Activated CD4-positive, alpha-beta T cell treated with anti-CD3 and anti-CD28 coated beads, Interleukin-10, Interleukin-2, amounts not matched to agents 100 ng/mL and 50 ng/mL, durations not matched to agents 16 hours and 8 hours (primary cell): ENCODE measurements at places on chromosomes 6 and 20.

GRCh38 chr6:137181891-137182653, 8.6 kb upstream of the IL22RA2 start:
- no peak for DNase-seq

DNA sequence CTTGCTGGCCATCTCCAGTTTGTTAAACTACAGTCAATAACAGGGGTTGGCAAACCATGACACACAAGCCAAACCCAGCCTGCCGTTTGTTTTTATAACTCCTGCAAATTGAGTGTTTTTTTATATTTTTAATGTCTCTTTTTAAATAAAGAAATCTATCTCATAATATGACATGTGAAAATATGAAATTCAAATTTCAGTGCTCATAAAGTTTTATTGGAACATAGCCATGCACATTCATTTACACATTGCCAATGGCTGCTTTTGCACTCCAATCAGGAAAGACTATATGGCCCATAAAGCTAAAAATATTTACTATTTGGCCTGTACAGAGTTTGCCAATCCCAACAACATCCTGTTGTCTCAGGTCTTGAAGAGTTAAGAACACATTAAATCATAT, 129.0 kb upstream of the SRSF6 start:
- no peak for DNase-seq

DNA sequence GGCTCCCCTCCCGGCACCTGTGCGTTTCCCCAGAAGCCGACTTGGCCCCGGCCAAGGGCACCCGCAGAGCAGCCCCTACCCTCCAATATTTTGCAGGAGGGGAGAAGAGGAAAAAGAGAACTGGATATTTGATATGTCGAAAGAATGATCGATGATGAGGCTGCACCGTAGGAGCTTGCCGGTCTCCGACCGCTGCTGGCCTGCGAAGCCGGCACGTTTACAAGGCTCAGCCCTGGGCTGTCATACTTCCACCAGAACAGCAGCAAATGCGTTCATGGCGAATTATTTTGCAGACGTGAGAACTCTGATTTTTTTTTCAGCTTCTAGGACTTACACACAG, 296.7 kb downstream of the TFAP2C start:
- no peak for DNase-seq

GRCh38 chr6:3412779-3413500, 43.9 kb downstream of the SLC22A23 start:
- no peak for DNase-seq

GRCh38 chr6:149235130-149235561, 82.4 kb upstream of the TAB2 start:
- DNase-seq: peak; percentile 33

DNA sequence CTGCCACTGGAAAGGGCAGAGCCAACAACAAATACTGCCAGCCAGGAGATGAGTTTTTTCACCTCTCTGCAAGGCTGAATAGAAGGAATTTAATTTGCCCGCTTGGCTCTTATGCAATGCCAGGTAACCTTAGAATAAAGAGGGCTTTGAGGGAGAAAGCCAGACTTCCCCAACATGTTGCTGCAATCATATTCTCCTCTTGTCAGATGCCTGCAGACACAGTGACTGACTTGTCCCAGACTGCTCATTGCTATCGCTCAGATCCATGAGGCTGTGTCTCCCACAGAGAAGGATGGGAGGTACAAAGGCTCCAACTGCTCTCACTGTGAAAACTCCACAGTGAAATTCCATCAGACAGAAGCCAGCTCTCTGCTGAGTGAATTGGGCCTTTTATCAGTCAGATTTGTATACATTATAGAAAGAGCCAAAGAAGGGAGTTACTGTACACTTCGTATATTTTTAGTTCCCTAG, 517.0 kb upstream of the ID4 start:
- no peak for DNase-seq

- no peak for DNase-seq
Observed at GRCh38 chr20:2749951-2750490, 50.4 kb downstream of the CPXM1 start.

DNA sequence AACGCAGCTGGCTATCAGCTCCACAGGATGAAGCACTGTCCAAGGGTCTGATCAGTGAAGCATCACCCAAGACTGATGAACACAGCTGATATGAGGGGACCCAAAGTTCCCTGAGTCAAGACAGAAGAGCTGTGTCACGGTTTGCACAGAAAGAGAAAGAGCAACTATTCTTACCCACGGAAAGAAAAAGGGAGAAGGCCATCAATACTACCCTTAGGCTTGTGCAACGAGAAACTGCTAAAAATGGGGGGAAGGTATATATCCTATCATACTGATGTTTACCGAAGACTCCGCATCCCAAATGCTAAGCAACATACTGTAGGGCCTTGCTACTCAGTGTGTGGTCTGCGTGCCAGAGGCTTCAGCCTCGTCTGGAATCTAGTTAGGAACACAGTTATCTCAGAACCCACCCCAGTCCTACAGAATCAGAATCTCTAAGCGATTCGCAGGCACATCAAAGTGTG, 665 bp downstream of the FASTKD5 start:
- peak; percentile 42 for DNase-seq

DNA sequence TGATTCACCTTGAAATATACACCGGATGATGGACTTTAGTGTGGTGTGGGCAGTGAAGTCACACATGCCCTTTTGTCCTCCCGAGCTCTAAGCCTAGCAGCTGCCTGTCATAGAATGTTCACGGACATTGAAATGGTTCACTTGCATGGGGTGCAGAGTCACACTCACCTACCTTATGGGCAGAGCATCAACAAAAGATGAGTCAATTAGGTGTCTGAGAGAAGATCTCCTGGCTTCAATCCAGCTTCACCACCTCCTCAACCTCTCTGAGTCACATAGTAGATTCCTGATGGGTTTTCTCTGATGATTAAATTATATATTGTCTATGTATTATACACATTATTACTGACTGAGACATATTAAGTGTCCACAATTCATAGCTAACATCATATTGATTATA, 48.1 kb upstream of the HLA-E start:
- no peak for DNase-seq

GRCh38 chr20:41169791-41170351, 32.5 kb downstream of the PLCG1 start:
- no peak for DNase-seq

DNA sequence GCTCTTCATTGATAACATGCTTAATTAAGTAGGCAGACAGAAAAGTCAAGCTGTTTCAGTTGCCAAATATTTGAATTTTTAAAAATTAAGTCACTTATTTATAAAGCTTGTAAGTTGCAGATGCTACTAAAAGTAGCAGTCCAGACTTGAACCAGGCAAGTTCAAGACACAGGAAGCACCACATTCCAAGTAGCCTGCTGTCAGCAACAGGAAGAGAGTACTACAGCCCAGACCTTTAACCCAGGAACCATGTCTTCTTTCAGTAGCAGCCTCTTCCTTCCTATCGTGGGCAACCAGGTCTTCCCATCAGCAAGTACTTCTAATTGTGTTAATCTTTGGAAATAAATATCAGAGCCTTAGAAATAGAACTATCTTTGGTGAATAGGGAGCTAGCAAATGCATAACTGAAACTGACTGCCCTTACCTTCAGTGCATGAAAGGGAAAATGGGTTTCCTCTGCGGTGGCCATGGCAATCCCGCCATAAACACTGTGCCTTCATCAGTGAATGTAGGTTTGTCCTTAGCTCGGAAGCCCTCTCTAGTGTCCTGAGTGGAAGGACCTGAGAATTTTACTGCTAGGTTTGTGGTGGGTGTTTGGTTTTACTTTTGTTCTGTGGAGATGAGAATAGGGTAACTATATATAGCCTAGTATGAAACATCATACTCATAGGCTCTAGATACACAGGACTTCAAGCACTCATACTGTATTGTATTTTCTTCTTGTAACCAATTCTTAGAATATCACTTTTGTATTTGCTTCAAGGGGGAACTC, 95.6 kb downstream of the SYCP2 start:
- DNase-seq: no peak

DNA sequence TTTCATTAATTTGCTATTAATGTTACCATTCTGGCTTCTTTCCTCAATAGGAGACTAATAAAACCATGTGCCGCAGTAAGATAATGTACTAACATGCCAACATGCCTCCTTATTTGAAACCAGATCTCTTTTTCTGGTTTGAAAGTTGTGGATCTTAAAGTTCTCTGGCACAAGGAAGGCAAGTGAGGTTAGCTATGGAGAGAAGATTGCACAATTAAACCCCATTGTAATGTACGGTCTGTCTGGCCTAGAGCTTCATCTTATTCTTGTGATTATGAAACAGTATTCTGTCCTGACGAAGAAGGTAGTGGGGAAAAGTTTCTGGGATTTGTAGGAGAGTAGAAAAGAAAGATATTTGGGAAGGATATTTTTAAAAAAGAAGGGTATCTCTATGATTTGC, 68.4 kb downstream of the EYA4 start:
- no peak for DNase-seq

DNA sequence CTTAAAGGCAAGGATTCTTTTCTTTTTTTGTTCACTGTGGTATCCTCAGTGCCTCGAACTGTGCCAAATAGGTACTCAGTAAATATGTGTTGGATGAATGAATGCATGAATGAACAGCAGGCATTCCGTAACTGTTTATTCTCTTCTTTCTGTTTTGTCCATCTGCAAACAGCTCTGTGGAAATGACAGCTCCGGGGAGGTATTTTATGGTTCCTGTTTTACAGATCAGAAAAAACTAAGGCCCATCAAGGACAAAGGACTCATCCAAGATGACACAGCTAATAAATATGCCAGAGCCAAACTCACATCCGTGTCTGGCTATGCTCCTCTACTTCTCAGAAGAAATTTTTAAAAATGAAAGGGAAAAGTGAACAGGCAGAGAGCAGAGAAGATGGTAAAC, 21.0 kb downstream of the JPH2 start:
- no peak for DNase-seq

GRCh38 chr6:28553384-28553985, 27.8 kb downstream of the GPX5 start:
- no peak for DNase-seq

GRCh38 chr20:47724396-47724795, 60.9 kb downstream of the SULF2 start:
- DNase-seq: no peak

DNA sequence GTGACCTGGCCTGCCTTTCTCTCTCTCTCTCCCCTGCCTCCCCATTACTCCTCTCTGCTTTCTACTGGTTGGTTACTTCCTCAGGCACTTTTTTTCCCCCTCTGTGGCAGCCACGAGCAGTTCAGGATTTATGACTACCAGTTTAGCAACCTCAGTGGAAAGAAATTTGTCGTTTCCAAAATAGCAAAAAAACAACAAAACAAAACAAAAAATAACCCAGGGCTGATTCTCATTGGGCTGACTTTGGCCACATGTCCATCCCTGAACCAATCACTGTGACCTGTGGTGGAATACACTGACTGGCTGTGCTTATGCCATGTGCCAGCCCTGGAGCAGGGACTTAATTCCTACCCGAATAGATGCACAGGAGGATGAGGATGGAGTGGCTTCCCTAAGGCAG, 137.4 kb downstream of the TFAP2C start:
- DNase-seq: no peak

DNA sequence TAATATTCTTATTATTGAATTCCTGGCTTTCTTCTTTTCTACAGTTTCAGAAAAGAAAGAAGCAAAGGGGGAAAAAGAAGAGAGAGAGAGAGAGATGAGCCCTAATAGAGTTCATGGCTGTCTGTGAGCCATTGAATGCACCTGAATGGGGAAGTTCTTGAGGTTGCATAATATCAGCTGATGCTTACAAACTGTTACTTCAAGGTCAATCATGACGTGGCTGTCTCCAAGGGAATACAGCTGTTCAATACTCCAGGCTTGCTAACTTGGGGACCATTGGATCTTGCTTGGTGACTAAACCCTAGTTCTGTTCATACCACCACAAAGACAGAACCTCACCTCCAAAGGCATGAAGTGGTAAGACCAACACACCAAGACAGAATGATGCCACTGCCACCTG, 180.4 kb downstream of the ADGRG6 start:
- DNase-seq: no peak

- peak; percentile 77 for DNase-seq
Observed at GRCh38 chr6:32941214-32941768, 463 bp upstream of the HLA-DMB start.

- no peak for DNase-seq
Observed at GRCh38 chr20:25318471-25319240, 70.8 kb downstream of the PYGB start.

DNA sequence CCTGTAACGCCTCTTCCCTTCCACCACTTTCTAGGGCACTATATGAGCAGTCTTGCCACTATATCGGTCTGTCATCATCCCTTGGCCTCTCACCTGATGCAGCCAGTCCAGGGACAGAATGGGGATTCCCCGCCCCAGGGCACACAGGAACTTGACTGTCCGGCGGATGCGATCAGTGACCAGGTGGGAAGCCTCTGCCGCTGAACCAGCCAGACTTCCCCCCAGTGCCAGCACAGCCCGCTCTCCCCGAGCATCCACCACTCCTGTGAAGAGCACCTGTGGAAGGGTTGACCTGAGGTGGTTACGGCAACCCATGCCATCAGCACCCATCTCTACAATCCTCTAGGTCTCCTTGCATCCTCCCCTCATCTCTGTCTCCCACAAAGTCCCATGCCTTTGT, 12.2 kb upstream of the NRM start:
- no peak for DNase-seq

- DNase-seq: no peak
Observed at GRCh38 chr6:43521836-43522235, 4.9 kb downstream of the POLR1C start.

DNA sequence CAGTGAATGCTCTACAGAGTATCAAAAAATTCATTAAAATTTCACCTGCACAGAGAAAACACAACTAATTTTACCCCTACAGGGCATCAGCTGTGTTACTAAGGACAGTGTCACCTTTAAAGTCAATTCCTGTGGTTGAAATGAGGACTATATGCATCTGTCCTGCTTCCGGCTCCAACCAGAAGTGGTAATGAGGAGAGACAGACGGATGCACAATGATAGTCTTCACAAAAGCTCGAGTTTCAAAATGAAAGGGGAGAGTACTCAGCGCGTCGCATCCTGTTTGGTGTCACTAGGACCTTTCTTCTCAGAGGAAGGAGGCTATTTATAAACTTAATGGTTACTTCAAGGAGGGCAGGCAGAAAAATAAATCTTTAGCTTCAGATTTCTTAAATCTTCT, 86.5 kb downstream of the LYRM4 start:
- peak; percentile 88 for DNase-seq

- no peak for DNase-seq
Observed at GRCh38 chr6:109242925-109243324, 139.3 kb downstream of the CD164 start.

- DNase-seq: no peak
Observed at GRCh38 chr6:4603291-4603690, 172.9 kb upstream of the CDYL start.

DNA sequence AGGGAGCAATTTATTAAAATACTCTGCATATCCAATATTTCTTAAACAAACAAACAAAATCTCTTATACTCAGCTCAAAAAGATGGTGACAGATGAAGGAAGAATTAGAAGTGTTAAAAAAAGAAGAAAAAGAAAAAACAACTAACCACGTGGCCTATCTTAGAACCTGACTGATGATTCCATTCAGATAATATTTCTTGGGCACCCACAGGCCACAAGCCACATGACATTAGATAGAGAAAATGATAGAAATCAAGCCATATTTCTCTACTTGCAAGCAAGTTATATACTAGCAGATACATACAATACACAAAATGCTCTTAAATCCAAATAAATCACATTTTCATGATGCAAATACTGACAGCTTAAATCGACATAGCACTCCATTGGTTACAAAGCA, 14.5 kb upstream of the RAMACL start:
- no peak for DNase-seq
